ENCODE measurements at places on chromosomes 11 and 22.

GRCh38 chr11:108405706-108406105 is 61.6 kb downstream of the C11orf65 start:
- DNase-seq, result no peak

DNA sequence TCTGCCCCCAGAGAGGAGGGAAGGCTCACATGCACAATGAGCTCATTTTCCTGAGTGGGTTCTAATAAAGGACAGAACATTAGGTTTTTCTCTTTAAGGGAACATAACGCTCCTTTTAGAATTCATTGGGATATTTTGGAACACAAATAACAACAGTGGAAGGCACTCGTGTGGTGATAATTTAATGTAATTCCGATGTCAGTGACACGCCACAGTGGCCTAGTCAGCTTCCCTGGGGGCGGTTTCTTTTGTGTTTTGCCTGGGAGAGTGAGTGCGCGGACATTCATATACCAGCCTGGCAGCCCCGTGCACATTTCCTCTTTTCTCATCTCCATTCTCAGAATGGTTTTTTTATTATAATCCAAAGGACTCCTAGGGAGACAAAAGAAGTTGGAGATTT is 41.1 kb downstream of the SEZ6L start:
- DNase-seq, result no peak

DNA sequence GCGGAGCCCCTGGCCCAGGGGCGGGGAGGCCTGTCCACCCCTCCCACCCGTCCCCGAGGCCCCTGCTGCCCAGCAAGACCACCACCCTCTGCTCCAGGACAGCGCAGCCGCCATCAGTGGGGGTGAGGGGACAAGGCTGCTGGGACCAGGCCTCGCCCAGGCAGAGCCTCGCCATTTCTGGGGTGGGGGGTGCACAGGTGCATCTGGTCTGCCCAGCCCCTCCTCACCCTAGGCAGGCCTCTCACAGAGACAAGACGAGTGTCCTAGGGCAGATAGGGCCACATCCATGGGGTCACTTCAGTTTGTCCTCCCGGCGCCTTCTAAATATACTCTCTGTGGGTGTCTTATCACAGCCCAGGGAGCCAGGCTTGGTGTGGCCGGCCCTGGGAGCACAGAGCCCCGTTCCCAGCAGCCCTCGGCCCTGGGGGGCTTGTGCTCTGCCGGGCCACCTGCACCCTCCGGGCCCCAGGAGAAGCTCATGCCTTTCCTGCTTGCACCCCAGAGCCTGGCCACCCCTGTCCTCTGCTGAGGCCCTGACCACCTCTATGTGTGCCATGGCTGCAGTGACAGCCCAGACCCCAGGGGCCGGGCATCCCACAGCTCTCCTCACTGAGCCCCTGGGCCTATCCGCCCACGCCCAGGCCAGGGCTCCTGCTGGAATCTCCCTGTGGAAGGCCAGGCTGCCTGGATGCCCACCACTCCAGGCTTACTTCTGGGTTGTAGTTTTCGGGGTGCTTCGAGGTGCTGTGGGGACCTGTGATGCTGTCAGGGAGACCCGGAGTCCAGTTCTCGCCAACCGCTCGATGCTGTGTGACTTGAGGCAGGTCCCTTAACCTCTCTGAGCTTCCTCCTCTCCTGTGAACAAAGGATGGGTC is 70.8 kb downstream of the KCNQ1 start:
- DNase-seq, result no peak

GRCh38 chr11:33753304-33753967 is 17.2 kb upstream of the CD59 start:
- DNase-seq, result no peak

DNA sequence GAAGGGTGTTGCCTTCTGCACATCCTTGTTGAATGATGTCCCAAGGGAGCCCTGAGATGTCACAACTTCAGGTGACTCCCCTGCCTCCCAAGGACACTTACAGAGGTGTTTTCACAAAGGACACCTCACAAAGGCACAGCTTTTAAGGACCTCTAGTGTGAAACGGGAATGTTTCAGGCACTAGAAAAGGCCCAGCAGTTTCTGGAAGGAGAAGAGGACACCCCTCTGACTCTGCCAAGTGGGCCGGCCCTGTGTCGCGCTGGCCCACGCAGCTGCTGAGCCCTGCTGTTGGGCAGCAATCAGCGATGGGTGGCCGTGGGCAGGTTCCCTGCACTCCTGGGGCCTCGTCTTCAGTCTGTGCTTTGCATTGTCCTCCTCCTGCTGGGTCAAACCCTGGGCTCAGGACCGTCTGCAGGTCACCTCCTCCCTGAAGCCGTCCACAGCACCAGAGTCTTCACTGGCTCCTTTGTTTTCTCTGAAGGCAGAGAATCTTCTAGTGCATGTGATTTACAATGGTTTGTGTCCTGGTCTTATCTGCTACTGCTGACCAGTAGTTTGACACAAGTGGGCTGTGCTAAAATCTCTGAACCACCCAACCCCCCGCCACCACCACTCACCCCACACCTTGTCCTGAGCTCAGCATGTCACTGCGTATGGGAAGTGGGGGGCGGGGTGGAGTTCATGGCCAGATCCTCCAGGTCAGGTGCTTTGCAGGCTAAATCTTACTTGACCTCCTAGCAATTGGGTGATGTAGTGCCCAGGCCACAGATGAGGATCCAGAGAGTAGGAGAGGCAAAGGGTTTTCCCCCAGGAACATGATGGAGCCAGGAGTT is 3.2 kb downstream of the LINC01488 start:
- DNase-seq, result no peak

DNA sequence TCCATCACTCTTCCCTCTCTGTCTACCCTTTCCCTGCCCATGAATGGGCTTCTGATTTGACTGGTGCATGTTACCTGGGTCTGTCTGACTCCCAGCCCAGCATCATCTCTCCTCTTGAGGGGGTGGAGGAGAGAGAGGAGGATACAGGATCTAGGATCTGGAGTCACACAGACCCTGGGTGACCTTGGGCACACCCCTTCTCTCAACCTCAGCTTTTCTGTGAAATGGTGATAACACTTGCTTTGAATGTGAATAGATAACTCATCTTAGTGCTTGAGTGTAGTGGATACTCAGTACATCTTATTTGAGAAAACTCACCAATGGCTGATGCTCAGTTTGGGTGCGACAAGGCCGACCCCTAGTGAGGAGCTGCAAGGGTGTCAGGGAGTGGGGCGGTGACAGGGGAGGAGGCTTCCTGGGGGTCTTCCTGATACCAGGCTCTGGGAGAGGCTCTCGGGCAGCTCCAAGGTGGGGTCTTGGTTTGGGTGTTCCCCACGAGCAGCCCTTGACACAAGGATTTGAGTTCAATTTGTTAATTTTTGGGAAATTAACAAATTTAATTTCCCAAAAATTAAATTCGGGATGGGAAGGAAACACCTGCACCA is 9.0 kb downstream of the INCENP start:
- DNase-seq, result no peak

- no peak for DNase-seq
These were observed 120.2 kb downstream of the METTL15 start for GRCh38 chr11:28228196-28228895.

GRCh38 chr11:111770581-111771134 is 4.5 kb upstream of the PPP2R1B start:
- peak; percentile 63 for DNase-seq

DNA sequence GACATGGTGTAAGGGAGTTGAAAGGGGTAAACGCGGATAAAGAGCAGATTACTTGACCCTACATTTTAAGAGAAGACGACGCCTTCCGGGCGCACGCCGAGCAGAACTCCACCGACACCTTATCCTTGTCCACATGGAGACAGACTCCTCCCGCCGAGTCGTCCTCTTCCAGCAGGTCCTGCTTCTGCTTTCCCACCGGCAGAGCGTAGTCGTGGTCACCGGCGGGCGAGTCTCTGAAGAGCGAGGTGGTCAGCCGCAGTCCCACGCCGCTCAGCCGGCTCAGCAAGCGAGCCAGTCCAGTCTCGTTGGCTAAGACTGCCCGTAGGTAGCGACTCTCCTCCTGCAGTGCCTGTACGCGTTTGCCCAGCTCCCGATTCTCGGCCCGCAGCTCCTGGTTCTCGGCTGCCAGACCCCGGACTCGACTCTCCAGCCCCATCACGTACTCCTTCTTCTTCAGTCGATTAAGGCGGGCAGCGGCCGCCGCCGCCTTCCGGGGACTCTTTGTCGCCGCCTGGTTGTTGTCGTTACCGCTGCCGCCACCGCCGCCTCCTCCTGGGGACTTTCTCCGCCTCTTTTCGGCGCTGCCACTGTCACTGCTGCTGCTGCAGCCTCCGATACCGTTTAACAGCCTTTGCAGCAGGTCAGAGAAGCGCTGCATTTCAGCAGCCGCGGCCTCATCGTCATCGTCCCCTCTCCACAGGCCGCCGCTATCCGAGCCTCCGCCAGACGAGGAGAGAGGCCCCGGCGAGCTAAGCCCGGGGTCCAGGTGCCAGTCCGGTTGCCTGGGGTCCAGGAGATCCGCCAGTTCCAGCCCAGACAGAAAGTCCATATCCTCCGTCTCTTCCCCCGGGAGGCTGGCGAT is 945 bp downstream of the CREBZF start:
- no peak for DNase-seq

DNA sequence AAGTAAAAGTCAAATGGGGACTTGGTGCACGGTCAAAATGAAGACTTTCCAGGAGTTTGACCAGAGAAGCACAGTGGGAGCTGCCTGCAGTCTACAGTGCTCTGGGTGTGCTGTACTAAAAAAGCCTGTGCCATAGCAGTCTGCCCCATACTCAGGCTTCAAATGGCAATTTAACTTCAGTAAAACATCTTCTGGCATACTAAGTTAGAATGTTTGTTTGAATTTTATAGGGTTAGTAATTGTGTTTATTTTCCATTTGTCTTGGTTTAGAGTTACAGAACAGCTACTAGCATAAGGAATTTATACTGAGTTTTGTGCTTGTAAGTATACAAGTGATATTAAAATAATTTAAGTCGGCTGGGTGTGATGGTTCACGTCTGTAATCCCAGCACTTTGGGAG is 29.3 kb upstream of the LIPT2 start:
- no peak for DNase-seq

- no peak for DNase-seq
These were observed 1.9 kb downstream of the MMP8 start for GRCh38 chr11:102722821-102723220.

DNA sequence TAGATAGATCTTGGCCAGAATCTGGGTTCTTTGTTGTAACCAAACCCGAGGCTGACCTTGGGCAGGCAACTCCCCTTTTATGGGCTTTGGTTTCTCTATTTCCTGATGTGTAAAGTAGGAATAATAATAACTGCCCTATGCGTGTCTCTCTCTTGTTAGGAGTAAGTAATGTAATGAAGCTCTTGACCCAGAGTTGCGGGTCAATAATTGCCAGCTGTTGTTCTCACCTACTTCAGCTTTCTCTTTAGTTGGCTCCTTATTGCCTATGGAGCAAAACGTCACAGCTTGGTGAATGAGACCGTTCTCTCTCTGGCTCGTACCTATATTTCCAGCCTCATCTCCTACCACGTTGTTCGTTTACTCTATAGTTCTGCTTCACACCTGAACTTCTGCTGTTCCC is 56.6 kb upstream of the KIRREL3 start:
- no peak for DNase-seq

GRCh38 chr11:40827116-40827515 is 632.3 kb downstream of the LRRC4C start:
- DNase-seq, result no peak

- no peak for DNase-seq
These were observed 46.1 kb upstream of the OR4B1 start for GRCh38 chr11:48170241-48171233.

DNA sequence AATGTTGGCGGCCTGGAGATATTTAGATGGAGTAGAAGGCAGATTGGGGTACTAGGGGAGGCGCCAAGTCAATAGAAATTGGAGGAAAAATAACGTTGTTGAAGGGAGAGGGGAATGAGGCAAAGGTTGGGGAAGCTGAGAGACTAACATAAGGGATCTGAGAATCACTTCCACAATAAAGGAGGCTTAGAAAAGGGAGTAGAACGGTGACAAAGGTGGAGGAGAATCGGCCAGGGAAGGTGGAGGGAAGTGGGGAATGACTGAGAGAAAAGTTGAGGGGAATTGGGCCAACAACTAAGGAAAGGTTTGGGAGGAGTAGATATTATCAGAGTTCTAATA is 510 bp downstream of the PPME1 start:
- DNase-seq, result no peak

DNA sequence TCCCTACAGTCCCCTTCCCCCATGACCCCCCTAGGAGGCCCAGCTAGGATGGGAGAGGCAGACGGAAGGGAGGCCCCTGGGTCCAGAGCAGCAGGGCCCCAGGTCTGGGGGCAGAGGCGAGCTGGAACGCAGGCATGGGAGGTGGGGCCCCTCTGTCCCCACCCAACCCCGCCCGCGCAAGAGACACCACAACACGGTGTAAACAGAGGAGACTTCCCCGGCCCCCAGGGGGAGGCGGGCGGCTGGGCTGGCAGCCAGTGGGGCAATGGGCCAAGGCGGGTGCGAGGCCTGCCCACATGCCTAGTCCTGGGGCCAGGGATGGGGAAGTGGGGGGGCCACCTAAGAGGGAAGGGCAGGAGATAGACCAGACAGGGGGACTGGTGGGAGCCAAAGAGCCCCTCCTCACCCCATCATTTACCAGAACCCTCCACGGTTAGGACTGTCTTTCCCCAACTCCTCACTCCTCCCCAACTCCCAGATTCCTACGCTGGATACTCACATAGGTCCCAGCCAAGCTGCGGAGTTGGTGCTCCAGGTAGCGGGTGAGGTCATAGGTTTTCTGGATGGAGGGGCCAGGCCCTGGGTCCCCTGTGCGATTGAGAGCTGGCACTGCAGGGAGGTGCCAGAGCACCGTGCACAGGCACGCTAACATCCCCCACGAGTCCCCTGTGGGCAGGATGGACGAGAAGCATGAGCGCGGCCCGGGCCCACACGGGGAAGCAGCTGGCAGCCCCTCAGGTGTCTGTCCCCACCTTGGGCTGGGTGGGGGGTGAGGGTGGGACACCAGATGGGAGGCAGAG is 6.2 kb downstream of the CLCF1 start:
- no peak for DNase-seq

DNA sequence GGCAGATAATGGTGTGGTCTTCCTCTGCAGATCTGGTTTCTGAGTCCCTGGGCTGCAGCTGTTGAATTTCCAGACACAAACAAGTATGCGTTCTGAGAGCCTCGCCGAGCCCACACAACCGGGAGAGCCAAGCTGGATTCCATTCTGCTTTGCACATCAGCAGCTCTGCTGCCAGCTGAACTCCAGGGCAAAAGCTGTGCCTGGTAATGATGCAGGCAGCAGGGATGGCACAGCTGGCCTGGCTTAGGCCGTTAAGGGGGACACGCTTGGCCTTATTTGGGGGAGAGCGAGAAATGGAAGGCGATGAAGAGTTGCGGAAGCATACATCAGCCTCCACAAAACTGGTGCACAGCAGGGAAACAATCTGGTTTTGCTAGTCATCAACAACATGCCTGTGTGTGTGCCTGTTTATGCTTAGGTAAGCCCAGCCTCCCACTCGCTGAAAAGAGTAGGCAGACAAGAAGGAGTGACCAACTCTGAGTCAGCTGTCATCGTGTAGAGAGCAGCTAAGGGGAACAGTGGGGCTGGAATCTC is 25.1 kb downstream of the ADAMTS8 start:
- no peak for DNase-seq
